Glomerular endothelial cell (primary cell): ENCODE measurements at places on chromosomes 11 and 22.

GRCh38 chr22:42039271-42039670 lies 31.3 kb downstream of the NAGA start:
- DNase-seq, result no peak

DNA sequence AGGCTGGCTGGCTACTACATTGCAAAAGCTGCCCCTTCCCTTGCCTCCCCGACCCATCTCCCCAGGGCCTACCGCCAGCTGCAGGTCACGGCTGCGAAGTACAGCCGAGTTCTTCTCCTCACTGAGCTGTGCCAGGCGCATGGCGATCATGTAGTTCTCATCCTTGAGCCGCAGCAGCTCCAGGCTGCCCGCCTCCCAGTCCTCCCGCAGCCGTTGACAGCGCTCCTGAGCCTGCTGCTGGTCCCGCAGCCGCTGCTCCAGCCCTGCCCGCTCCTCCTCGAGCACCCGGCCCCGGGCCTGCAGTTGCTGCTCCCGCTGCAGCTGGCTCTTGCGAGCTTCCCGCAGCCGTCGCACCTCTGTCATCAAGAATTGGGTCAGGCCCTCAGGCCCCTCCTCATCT lies 3.3 kb downstream of the CARD10 start:
- DNase-seq, result no peak

DNA sequence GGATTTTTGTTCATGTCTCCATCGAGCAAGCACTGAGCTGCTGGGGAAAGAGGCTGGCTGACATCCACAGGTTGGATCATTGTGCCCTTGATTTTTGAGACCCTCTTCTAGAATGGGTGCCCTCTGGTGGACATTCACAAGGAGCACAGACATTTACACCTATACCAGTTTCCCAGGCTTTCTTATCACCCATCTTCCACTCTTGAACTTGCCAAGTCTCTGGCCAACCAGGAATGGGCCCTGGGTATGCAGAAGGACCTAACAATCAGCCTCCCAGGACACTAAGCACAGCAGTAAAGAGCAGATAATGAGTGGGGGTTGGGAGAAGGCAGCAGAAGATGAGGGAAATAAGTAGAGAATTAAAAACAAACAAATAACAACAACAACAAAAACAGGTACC lies 5.7 kb upstream of the INTS4 start:
- peak; percentile 50 for DNase-seq

- no peak for DNase-seq
Observed at GRCh38 chr22:49549256-49550140, 278.2 kb downstream of the BRD1 start.

- DNase-seq, result no peak
Observed at GRCh38 chr11:61739966-61740365, 12.5 kb upstream of the MYRF start.

DNA sequence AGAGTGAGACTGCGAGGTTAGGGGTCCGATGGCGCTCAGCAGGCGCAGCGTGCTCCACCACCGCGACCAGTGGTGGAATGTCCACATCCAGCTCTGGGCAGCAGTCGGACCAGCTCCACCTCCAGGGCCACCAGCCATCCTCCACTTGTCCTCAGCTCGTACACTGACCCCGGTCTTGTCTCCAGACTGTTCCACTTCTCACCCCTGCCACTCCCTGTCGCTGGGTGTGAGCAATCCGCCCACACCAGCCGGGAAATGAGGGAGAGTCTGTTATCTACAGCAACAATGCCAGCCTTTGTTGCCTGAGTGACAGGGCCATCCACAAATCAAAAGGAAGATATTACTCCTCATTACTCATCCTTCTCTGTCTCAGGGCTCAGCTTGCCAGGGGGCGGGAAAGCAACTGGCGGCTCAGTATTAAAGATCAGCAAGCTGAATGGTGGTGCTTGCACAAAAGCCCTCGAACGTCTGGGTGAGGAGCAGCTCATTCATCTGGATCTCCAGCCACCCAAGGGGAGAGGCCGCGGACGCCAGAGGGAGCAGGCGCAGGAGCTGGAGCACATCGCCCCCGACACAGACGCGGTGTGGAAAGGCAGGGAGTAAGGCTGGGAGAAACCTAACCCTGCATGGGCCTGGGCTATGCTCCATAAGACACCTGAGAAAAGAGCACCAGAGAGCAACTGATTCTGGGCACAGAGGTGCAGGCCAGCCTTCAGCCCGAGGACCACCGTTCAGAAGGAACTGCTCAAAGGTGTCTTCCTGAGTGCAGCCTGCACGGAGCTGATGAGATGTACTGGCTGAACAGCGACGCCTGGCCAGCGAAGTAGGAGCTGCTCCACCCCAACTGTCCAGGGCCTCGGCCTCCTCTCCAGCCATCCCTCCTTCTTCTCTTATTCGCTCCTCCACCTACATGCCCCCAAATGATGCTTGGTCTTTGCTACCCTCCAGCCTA lies 21.9 kb downstream of the IGSF9B start:
- no peak for DNase-seq

DNA sequence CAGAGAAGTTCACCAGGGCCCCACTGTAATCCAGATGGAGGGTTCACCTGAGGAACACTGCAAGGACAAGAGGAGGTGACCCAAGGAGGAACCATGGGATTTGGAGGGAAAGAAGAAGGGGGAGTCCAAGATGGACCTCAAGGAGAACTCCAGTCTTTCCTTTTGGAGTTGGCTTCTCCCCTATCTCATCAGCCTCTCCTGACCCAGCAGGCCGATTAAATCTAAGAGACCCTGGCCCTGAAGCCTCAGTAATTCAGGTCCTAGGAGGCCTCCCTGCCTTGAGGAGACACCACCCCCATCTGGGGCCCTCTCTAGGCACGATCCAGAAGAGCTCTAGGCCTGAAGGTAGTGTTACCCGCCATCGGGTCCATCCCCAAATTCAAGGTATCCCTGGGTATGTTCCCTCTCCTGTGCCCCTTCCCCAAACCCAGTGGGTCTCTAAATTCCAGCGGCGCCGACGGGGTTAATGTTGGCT lies 15.1 kb upstream of the DGKZ start:
- no peak for DNase-seq

- no peak for DNase-seq
Observed at GRCh38 chr11:61042537-61042936, 59.8 kb upstream of the CD5 start.

- no peak for DNase-seq
Observed at GRCh38 chr11:9972989-9973388, 309.1 kb downstream of the SWAP70 start.

GRCh38 chr11:2208691-2209369 lies 37.2 kb upstream of the TH start:
- no peak for DNase-seq

DNA sequence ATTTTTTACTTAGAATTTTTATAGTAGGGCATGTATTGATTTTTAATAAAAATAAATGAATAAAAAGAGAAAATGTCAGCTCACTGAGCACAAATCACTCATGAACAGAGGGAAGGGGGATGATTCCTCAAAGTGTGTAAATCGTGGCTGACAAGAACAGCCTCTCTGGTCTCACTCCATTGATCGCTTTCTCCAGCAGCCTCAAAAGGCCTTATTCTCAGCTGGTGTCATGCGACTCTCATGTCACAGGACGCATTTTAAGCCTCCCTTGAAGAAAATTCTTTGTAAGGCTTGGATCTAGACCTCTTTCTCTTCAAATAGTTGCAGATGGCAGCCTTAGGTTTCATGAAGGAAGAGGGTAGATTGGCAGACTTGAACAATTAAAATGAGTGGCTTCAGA lies 33.9 kb upstream of the SLC5A12 start:
- DNase-seq, result no peak

- no peak for DNase-seq
Observed at GRCh38 chr11:1844221-1845094, 5.7 kb downstream of the TNNI2 start.

- peak; percentile 82 for DNase-seq
Observed at GRCh38 chr22:40040927-40041326, 46.2 kb downstream of the FAM83F start.
